Myocyte (in vitro differentiated cells): ENCODE measurements at places on chromosomes 3 and 15. TPM values are rescaled to one million over a fixed set of nuclear protein-coding genes. Genes with fewer than 3 reads are reported as not detected.

ERICH6 gene
- not detected in 2 replicates for total RNA-seq

GRCh38 chr3:11716573-11717290 is 73.0 kb upstream of the VGLL4 start:
- no peak for DNase-seq

GRCh38 chr3:159850481-159850880 is 138.2 kb upstream of the IL12A start:
- no peak for DNase-seq

- no peak for DNase-seq
Observed at GRCh38 chr3:170752571-170753155, 117.3 kb downstream of the RPL22L1 start.

DNA sequence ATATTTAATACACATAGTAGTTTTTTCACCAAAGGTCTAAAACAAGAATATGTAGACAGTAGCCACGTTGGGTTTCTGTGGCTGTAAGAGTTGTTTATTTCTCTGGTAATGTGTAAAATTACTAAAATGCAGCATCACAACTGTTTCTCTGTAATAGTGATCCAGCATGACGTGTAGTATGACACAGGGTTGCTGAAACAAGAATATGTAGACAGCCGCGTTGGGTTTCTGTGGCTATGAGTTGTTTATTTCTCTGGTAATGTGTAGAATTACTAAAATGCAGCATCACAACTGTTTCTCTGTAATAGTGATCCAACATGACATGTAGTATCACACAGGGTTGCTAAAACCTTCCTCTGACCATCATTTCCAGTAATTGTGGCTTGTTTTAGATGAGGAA is 153.6 kb upstream of the ZNF717 start:
- DNase-seq = no peak

DNA sequence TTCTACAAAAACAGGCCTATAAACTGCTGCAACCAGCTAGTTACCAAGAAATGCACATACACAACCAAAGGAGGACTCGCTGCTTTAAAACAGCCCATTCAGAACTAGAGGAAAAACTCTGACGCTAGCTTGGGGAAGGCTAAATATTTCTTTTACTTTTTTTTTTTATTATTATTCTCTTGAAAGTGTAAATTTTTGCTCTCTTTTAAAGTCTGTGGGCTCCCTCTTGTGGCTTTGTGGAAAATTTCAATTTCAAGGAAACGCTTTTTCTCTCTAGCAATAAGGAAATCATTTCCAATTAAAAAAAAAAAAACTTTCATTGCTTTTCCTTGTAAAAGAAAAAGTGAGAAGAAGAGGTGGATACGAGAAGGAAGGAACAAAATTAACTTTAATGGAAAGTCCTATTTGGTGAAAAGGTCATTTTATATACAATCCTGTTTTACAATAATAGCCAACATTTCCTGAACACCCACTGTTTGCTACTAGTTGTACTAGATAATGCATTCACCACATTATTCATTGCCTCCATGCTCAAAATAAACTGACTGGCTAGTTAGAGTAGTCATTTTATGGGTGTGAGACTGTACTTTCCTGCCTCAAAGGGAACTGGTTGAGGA is 51.2 kb upstream of the SAMMSON start:
- peak; percentile 65 for DNase-seq

DNA sequence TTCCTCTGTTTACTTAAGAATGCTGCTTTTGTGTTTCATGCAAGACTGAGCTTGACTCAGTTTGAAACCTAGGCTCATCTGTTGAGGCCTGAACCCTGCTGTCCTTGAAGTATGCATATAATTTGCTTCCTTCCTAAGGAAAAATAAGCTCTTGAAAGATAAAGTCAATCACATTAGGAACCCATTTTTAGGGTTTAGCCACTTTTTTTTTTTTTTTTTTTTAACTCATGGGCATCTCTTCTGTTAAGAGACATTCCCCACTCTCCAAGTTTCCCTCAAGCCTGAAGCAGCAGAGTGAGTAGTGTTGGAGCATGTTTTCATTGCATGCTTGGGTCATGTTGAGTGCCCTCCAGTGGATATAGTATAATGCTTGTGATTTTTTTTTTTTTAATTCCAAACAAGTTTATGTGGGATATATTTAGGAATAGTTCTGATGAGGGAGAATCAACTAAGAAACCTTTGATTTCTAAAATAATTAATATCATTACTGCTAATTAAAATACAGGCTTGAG is 3.6 kb downstream of the CTNNB1 start:
- DNase-seq = peak; percentile 71

PROK2 gene
- total RNA-seq = not detected in 2 replicates

MEX3B gene
- total RNA-seq = 14.0 and 14.6 TPM in 2 replicates

GRCh38 chr15:49415149-49415548 is 7.9 kb upstream of the FGF7 start:
- no peak for DNase-seq

ARGFX gene
- total RNA-seq = not detected in 2 replicates

GRCh38 chr15:73273181-73274002 is 95.4 kb downstream of the HCN4 start:
- peak; percentile 70 for DNase-seq

DNA sequence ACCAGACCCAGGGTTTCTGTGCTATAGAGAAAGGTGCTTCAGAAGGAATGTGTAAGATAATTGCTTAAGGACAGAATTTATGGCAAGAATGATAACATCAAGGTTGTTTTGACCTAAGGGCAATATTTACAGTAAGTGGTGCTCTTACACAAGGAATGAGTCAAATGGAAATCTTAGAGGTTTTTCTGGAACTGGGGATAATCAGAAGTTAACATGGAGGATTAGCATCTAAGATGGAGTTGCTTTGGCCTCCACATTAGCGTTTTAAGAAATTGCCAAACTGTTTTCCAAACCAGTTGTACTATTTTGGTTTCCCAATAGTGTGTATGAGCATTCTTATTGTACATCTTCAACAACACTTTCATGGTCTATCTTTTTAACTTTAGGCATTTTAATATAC is 3.1 kb downstream of the WDR93 start:
- DNase-seq = no peak

- DNase-seq = no peak
Observed at GRCh38 chr3:128784232-128784631, 58.2 kb downstream of the RAB7A start.

GRCh38 chr15:25658560-25658959 is 204.6 kb downstream of the ATP10A start:
- DNase-seq = no peak

DNA sequence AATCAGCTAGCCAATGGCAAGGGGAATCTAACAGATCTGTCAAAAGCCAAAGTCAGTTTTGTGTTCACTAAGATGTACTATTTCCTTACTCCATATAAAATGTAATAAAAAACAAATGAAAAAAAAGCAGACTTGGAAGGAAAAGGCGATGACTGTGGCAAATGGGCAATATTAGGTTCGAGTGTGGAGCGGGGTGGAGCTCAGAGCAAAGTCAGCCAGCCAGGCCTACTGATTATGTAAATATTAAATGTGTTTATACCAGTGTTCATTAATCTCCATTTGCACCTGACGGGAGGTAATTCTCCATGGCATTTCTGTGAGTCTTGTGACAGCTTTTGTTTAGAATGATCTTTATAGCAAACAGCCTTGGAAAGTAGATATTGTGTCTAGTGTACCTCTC is 96.2 kb upstream of the KCNMB2 start:
- no peak for DNase-seq

DNA sequence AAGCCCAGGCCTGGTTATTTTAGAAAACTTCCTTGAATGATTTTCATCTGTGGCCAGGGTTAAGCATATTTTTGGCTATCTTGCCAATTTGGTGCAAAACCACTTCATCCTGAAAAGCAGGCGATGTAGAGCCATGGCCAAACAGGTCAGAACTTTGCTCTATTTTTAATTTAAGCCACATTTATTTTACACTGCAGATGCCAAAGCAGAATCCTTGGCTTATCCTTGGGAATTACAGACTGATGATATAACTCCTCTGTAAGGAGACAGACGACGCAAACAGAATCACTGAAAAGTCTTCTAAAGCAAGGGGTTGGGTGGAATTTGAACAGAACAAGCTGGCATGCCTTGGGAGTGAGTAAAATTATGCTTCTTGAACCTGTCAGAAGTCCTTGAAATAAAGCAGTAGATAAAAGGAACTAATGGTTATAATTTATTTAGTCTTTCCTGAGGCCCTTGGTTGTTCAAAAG is 121.9 kb downstream of the CHST2 start:
- DNase-seq = peak; percentile 54

DNA sequence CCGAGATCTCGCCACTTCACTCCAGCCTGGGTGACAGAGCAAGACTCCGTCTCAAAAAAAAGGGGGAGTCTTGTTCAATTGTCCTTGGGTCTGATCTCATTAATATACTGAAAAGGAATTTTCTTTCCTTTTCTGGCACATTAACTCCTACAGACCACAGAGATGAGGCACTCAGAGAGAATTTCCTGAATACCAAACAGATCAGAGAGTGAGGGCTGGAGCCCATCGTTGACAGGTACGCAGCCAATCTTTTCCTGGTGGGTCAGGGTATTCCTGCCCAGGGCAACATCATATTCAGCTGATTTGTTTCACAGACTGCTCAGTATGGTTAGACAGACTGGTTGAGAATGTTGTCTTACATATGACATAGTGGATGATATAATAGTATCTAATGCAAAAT is 82.8 kb upstream of the TNFSF10 start:
- no peak for DNase-seq

EXD1 gene
- not detected in 2 replicates for total RNA-seq

GRCh38 chr3:58179235-58180098 is 31.3 kb downstream of the DNASE1L3 start:
- DNase-seq = no peak

DNA sequence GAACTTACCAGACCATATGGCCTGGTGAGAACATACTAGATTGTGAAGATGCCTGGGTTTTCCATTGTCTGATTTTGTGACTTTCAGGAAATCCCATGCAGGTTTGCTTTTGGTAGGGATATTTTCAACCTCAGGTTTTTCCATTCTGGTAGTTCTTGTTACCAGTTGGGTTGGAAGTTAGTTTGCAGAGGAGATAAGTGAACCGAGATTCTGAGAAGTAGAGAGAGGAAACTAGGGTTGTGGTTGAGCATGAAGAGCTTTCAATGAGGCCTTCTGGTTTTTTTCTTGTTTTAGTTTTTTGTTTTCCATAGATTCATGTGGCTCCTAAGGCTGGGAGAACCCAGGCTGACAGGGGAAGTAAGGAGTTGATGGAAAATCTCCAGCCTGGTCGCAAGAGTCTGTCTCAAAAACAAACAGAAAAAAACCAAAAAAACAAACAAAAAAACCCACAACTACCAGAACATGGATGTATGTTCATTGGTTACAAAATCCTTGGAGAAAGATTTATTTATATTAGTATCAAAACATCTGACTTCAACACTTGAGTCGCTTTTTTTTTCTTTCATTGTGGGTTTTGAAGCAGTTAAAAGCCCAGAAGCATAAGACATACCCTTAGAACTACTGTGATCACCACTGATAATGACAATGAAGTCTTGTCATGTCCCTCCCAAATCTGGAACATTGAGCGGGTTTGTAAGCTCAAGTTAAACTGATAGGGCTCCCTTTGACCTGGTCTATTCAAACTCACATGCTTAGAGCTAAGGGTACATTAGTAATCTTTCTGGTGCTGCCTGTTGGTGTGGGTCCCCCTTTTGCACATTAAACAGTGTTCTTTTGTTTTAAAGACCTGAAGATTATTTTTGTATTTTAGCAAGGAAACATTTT is 3.2 kb downstream of the GPR171 start:
- no peak for DNase-seq

SLC9C1 gene
- total RNA-seq = not detected in 2 replicates

GRCh38 chr3:168073842-168074605 is 21.7 kb downstream of the GOLIM4 start:
- DNase-seq = peak; percentile 87

GPR171 gene
- not detected in 2 replicates for total RNA-seq

GP9 gene
- total RNA-seq = not detected in 2 replicates

DNA sequence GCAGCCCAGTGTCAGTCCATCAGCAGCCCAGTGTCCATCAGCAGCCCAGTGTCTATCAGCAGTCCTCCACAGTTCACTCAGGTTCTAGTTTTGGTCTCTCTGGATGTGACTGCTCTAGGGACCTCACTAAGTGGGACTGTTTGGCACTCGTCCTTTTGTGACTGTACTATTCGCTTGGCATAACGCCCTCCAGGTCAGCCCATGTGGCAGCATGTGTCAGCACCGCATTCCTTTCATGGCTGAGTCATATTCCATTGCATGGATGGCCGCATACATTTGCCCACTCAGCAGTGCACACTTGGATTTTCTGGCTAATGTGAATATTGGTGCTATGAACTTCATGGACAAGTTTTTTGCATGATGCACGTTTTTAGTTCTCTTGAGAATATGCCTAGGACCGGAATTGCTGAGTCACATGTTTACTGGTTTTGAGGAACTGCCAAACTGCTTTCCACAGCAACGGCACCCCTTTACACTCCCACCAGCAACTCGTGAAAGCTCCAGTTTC is 16.4 kb downstream of the CHST13 start:
- peak; percentile 84 for DNase-seq

CD80 gene
- total RNA-seq = 0.21 and 2.2 TPM in 2 replicates

PLA2G4E gene
- total RNA-seq = not detected in 2 replicates

- peak; percentile 35 for DNase-seq
Observed at GRCh38 chr3:34237946-34238345, 439.5 kb downstream of the PDCD6IP start.

DNA sequence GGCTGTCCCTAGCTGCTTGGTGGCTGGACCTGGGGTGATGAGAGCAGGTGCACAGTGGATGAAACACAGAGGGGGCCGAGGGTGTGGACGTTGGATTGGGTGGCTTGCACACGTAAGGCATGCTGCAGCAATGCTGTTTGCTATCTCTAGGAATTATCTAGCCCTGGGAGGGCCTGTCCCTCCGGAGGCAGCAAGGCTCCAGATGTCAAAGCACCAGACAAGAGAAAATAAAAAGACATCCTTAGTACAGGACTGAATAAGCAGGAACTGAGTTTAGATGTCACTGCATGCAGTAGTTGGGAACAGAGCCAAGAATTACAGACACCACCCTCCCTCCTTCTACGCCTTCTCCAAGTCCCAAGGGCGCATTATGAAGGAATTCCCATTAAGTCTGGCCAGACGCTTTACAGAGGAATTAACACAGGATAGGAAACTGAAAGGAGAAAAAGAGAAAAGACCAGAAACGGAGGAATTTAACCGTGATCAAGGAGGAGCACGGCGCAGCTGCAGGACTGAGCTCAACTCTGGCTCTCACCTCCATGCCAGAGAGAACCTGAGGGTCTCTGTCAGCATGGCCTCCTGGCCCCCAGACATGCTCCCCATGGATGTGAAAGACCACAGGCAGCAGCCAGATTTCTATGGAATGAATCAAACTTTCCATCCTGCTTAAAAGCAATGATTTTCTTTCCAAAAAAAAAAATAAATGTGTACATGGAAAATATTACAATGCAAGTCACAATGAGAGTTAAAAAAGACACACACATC is 13.8 kb downstream of the ATP10A start:
- peak; percentile 60 for DNase-seq

IL5RA gene
- total RNA-seq = not detected in 2 replicates
